ENCODE measurements at places on chromosomes 3 and 15.

DNA sequence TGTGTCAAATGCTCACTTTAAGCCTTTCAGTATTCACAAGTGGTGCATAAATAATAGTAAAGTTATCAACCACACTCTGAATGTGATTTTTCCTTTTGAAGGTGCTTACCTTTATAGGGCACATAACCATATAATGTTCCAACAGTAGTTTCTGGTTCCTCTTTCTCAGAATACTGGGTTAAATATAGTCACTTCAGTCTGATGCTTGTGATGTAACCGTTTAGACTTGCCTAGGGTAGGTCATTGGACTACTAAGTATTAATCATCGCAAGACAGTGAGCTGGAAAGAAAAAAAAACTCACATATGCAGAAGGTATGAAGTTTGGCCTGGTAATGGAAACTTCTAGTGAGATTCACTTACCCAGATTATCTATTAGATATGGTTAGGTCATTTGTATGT, 1.9 kb downstream of the KBTBD8 start:
- DNase-seq = no peak

DNA sequence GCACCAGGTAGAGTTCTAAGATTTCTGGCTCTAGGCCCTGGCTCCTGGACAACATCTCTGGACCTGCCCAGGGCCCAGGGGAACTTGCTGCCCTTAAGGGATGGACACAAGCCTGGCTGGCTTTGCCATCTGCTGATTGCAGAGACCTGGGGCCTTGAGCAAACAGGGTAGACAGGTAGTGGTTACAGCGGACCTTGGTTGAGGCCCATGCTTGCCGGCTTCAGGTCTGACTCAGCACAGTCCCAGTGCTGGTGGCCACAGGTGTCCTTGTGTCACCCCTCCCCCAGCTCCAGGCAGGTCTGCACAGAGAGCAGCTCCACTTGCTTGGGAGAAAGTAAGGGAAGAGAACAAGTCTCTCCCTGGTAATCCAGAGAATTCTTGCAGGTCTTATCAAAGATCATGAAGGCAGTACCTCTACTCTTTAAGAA, 15.9 kb upstream of the ACTL6A start:
- DNase-seq = no peak

GRCh38 chr3:167851171-167851570, 115.7 kb downstream of the SERPINI1 start:
- DNase-seq = no peak

DNA sequence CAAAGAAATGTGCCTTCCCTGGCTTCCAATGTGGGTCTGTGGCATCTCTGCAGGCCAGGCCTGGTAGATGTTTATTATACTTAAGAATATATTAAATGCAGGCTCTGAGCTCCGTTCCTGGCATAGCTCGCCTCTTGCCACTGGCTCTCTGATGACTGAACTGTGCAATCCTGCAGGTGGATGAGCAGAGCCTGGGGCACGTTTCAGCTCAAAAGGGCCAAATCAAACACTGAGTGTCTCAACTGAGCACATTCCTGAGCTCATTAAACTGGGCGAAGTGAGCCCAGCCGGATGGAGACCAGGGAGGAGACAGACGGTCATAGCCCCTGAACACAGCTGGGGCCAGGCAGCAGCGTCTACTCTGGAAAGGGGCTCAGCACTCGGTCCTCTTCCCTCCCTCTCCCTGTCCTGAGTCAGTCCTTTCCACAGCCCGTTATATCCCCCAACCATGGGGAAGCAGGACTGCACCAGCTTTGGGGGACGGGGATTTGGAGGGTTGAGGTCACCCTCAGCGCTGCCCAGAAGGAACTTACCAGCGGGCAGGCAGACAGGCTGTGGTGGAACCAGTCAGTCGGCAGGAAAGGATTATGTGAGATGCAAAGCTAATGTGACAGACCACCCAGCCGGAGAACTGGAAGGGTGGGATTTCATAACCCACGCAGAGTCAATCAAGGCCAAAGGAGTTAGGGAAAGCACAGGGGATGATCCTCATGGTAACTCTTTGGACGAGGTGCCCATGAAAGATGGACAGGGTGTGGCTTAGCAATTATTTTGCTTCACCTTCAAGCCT, 77.4 kb upstream of the ANKRD34C start:
- DNase-seq = no peak

DNA sequence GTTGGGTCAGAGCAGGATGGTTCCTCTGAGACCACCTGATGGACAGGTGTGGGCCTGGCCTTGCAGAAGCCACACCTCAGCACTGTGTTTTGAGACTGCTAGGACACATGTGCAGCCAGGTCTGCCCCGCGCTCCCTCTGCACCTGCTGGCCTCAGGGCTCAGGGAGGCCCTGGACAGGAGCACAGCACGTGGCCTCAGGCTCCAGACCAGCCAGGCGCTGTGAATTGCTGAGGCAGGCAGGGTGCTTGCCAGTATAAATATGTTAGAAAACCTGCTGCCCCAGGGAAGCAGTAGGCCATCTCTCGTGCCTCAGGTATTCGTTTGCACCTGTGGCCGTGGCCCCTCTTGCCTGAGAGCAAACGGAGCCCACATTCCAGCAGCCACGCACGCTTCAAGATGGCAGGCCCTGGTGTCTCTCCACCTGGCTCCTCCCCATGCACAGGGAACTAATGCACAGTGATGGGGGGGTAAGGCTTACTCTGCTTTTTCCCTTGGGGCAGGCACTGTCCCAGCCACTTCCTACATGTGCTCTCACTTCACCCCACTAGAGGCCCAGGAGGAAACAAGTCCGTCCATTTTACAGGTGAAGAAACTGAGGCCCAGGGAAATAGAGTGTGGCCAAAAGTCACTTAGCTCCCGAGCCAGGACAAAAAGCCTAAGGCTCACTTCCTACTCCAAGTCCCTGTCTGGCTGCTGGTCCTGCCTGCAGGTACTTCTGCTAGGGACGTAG, 20.4 kb downstream of the SEC61A1 start:
- DNase-seq = no peak

DNA sequence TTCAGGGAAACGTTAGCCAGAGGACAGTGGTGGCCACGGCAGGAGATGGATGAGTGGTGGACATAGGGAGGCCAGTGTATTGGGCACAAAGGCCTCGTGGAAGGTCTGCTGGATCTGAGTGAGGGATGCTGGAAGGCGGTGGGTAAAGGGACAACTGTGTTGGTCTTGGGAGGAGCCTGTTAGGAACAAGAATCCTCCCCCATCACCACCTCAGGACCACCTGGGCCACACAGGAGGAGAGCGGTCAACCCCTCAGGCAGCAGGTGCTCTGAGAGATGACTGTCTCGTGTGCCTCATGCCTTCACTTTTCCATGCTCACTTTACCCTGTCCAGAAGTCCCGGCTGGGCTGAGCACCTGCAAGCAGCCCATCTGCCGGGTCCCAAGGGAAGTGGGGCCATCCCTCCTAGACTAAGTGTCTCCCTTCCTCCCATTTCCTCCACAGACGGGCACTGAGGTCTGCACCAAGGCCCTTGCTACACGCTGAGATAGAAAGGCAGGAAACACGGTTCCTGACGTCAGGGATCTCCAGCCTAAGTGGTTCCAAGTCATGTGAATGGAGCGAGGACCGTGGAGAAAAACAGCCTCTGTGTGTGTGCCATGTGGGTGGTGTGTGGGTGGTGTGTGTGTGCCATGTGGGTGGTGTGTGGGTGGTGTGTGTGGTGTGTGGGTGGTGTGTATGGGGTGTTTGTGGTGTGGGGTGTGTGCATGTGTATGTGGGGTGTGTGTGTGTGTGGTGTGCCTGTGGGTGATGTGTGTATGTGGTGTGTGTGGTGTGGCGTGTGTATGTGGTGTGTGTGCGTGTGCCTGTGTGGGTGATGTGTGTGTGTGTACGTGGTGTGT, 47.8 kb upstream of the CTSH start:
- DNase-seq = peak; percentile 27

DNA sequence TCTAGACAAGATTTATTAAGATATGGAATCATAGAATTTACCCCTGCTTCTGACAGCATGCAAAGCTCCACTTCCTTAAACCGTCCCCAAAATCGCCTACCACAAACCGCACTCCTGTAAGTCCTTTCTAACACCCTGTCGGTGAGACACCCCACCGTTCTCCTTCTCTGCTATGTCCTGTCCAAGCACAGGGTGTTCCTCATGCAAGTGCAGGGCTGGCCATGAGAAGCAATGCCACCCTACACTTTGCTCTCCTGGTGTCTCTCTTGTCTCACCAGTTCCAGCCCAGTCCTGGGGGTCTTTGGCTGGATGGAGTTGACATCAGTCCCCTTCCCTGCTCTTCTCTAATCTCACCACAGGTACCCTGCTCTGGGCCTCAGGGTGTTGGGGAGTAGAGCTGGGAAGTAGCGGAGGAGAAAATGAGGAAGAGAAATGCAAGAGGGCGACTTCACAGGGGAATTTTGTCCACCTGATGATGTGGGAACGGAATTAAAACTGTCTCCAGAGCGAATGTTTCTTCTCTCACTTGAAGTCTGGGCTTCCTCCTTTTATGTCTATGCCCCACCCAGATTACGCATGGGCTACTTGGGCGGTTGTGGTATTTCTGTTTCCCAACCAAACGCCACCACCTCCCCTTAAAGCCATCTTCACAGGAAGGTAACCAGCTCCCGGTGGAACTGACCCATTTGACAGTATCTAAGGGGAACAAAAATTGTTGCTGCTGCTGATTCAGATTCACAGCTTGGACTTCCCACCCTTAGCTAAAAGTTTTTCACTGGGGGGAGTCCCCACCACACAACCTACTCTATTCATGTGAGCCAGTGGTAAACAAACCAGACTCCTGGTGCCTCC, 49.9 kb downstream of the CASR start:
- DNase-seq = no peak

DNA sequence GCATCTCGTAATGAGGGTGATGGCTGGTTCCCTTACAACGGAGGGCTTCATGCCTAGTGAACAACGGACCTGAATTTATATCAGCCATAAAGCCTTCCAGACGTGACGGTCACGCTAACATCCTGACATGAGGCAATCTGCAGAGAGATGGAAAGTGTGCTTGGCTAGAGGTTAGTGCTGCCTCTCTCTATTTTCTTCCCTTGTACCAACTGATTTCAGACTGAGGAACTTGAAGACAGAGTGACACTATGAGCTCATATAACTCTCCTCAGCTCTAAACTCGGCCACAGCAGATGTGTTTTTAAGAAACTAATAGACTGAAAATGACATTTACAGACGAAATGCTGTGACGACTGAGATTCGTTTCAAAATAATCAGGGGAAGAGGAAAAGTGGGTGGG, 122.4 kb downstream of the XXYLT1 start:
- DNase-seq = no peak

- DNase-seq = no peak
Measured at GRCh38 chr3:146300768-146301167, 49.9 kb upstream of the PLSCR4 start.

GRCh38 chr3:154235330-154235729, 89.0 kb downstream of the DHX36 start:
- no peak for DNase-seq

- DNase-seq = no peak
Measured at GRCh38 chr3:53750253-53751210, 95.7 kb downstream of the CHDH start.

DNA sequence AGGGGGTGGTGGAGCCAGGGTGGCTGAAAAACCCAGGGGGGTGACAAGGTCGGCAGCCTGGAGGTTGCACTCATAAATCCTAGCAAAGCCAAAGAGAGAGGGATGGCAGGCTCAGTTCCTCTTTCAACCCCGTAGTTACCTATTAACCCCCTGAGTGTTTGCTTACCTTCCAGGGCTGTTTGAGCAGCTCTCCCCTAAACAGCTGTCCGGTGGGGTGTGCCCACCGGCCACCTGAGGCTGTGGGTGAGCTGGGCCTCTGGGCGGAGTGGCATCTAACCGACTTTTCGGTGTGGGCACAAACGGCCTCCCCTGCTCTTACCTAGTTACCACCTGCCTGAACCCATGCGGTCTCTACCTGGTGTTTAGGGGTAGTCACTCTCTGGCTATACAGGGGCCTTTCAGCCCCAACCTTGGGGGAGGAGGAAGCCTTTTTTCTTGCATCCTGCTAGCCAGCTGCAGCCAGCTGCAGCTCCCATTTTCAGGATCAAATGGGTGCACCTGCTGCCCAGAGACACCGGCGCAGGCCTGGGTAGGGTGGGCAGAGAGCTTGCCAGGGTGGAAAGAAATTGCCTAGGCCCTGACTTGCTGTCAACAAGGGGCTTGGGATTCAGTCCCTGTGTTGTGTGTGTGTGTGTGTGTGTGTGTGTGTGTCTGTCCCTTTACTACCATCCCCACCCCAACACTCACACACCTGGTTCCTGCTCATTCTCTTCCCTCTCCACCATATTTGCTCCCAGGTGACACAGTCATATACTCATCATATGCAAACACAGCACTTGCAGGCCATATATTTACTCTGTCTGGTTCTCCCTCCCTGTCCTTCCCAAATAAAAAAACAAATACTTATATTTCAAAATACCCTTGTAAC, 3.7 kb downstream of the DLL4 start:
- no peak for DNase-seq

GRCh38 chr15:74233851-74234597, 2.1 kb upstream of the CCDC33 start:
- no peak for DNase-seq

- DNase-seq = no peak
Measured at GRCh38 chr15:45105586-45105985, 8.4 kb downstream of the DUOX2 start.

DNA sequence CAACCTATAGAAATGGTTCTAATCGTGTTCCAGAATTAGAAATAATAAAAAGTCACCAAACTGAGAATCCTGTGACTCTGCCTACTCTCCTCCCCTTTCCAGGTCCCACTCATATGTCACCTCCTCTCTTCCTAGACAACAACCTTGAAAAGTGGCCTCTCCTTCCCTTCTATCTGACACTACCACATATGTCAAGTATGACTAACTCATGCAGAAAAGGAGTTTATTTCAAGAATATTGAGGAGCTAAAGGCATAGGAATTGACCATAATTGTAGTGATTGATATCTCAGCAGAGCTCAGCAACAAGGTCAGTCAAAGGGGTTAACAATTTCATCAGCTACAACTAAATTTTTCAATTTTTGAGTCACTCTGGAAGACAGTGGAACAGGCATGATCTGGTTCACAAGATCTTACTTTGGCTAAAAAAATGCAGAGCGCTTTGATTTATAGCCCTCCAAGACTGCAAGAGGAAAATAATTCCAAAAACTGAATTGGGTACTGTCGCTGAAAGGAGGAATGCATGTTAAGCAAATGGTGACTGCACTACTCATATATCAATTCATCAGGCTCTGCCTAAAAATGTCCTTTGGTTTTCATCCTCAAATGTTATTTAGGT, 160.6 kb upstream of the ARHGEF26 start:
- DNase-seq = no peak

Data from left cardiac atrium (tissue), 4 donors.